ENCODE measurements at places on chromosomes 3 and 15.
A peak's percentile ranks its signal among the peaks of the same experiment; 100 is the strongest.

DNA sequence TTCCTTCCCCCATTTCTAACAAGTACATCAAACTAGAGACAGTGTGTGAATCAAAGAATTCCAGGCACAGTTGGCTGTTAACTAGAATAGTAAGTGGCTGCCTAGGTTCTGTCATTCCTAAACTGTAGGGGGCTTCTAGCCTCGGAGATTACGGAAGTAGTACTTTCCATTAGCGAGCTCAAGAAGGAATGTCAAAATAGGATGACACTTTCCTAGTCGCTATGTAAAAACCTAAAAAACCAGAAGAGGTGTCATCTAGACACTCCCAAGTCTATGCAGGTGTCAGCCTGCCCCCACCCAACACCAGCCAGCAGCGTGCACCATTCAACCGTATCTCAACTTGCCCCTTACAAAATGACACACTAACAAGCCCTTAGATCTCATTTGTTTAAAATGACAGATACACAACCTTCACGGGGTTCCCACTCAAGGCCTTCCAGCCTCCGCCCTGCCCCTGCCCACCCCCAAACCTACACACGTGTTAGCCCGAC lies 874 bp downstream of the INO80 start:
- DNase-seq, result no peak

DNA sequence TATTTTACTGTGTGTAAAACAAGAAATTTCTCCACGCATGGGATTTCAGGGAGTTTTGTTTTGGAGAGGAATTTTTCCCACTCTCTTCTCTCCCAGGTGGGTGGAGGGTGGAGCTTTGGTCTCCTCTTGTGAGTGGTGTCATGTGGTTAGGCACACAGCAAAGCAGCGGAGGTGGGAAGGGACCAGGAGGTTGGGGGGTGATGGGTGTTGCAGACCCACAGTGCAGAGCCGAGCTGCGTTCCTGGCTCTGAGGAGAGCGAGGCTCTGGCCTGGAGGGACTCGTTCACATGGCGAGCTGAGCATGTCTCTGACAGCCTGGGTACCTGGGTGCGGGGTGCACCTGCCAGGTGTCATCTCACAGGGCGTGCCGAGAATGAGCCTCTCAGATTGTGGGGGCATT lies 87.8 kb downstream of the RYR3 start:
- no peak for DNase-seq

GRCh38 chr3:64578062-64578770 lies 109.6 kb downstream of the ADAMTS9 start:
- DNase-seq, result no peak

- DNase-seq, result no peak
These were observed 225.1 kb downstream of the EPHB1 start for GRCh38 chr3:135020181-135020580.

- DNase-seq, result no peak
These were observed 101.5 kb upstream of the CBLB start for GRCh38 chr3:105970283-105970682.

DNA sequence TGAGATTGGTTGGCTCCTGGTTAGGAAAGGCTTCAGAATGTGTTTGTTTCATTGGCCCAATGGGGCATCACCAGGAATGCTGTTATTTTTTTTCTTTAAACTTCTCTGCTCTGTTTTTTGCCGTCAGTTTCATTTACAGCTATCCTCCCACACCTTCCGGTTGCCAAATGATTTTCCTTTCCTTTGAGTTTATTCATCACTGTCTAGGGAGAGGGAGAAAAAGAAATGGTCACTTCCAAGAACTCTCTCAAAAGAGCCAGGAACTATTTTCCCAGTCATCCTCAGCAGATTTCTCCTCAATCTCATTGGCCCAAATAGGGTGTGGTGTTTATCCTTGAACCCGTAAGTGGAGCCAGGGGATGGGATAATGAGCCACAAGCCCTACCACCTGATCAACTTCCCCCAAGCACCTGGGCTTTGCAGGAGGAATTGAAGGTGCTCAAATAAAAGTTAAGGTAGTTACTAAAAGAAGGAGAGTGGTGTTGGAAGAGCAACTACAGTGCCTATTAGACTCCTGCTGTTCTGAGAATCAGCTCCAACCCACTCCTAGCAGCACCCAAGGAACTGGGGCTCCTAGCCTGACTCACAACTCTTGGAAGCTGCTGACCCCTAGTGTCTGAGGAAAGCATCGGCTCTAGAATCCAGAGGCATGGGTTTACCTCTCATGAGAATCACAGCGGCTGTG lies 183.8 kb upstream of the IL12A start:
- no peak for DNase-seq

DNA sequence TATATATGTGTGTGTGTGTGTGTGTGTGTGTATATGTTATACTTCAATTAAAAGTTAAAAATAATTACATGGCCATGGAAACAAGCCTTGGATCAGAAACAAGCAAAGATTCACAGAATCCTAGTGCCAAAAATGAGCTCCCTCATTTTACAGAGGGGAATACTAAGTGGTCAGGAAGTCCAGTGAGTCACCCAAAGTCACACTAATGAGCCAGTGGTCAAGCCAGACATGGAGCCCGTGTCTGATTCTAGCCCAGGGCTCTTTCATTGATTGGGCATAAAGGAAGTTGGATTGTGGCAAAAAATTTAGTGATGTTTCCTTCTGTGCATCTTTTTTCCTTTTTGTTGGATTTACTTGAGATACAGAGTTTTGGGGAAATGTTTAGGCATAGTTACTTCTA lies 152.5 kb upstream of the NPHP3 start:
- DNase-seq, result no peak

- no peak for DNase-seq
These were observed 66.2 kb upstream of the TTBK2 start for GRCh38 chr15:42986693-42987342.

- DNase-seq, result no peak
These were observed 18.9 kb downstream of the VGLL4 start for GRCh38 chr3:11624704-11625375.

DNA sequence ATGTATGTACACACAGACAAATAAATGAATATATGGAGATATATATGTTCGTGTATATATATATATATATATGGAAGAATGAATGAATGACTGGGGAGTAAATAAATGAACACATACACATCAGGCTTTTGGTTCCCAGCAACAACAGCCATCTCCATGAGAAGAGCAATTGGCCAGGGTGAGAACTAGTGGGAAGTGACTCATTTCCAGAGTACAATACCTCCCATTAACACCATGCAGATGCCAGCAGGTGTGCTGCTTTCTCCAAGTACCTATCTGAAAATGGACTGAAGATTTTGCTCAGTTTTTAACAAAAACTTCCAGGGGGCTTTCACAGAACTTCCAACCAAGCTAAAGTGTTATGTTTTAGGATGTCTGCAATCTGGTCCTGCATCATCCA lies 179.8 kb upstream of the SLC2A2 start:
- no peak for DNase-seq

GRCh38 chr15:100897221-100898151 lies 17.9 kb downstream of the ALDH1A3 start:
- no peak for DNase-seq

DNA sequence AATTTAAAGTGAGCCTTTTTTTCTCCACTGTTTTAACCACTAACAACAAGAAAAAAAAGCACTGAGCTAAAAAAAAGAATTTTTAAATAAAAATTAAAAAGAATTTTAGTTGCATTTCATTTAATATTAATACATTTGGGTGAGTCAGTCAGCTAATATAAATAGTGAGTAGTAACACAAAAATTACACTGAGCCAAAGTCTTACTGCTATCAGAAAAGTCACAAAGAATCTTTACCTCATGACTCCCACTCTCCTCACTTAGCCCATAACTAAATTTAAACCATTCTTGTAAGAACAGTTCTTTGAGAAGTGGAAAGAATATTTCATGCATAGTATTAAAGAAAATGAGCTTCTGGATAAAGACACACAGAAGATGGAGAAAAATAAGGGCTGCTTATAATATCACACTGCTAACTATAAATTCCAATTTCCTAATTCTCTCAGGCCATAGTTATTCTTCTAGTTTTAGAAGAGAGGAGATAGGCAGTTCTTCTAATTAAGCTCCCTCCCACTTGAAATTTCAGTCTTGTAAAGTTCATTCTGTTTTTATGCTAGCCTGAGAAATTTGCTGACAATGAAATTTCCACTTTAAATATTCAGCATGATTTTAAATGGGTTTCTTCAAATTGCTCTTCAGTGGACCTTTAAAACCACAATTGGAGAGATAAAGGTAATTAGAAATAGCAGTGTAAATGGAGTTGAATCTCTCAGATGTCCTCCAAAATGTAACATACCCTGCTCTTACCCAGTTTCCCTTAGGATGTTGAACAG lies 17.6 kb downstream of the SHQ1 start:
- no peak for DNase-seq

DNA sequence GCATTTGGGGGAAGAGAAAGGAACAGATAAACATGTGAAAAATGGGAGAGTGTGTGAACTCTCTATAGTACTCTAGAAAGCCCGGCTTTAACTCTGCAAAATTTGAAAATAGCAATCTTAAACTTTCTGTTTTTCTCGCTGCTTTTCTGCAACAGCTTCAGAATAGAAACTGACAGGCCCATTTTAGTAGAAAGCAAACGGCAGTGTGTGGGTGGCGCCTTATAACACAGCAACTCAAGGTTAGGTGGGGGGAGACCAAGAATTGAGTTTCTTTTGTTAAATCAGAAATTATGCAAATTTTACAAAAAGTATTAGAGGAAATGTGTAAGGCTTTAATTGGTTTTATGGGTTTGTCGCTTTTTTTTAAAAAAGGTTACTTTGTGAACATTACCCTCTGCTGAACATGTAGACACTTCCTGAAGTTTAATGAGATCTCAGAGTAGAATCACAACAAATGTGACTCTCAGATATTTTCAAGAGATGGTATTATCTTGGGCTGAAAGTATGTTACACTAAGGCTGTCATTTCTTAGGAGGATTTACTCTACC lies 107.0 kb downstream of the PTPRG start:
- no peak for DNase-seq

GRCh38 chr15:85642693-85643066 lies 152.0 kb downstream of the KLHL25 start:
- DNase-seq, result no peak

- DNase-seq, result no peak
These were observed 72.6 kb downstream of the NR2F2 start for GRCh38 chr15:96403071-96403470.

DNA sequence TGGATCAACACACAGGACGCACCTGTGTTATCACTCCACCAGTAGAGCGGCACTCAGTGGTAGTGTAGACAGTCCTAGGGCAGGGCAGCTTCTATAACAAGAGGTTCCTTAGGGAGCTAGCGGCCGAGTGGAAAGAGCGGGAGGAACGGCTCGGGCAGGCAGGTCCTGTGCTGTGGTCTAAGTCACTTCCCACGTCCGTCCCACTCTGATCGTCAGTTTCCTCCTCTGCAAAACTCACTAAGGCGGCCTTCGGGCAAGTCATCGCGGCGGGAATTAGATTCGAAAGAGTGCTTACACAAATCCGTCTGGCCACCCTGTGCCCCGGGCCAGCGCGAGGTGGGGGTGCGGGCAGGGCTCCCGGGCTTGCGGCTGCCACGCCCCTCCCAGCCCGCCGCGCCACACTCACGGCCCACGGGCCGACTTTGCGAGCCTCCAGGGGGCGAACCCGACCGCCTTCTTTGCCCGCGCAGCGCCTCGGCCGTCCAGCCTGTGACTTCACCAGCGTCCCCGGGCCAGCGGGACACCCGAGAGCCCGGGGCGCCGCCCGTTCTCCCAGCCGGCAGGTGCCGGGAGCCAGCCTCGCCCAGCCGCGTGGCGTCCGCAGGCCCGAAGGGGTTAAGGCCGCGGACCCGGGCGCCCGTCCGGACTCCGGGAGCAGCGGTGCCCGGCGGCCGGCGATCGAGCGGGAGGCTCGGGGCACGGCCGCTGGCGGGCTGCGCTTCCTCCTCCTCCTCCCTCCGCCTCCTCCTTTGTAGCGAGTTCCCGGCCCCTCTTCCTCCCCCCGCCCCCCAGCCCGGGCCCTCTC lies 416 bp upstream of the CORO2B start:
- peak; percentile 37 for DNase-seq

- no peak for DNase-seq
These were observed 201.2 kb downstream of the FAM43A start for GRCh38 chr3:194886836-194887235.

- DNase-seq, result no peak
These were observed 123.9 kb upstream of the AGBL1 start for GRCh38 chr15:85955501-85956391.

GRCh38 chr15:25385986-25386385 lies 52.8 kb downstream of the UBE3A start:
- DNase-seq, result no peak

DNA sequence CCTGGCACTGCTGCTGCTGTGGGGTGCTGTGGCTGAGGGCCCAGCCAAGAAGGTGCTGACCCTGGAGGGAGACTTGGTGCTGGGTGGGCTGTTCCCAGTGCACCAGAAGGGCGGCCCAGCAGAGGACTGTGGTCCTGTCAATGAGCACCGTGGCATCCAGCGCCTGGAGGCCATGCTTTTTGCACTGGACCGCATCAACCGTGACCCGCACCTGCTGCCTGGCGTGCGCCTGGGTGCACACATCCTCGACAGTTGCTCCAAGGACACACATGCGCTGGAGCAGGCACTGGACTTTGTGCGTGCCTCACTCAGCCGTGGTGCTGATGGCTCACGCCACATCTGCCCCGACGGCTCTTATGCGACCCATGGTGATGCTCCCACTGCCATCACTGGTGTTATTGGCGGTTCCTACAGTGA lies 2.1 kb downstream of the GRM2 start:
- peak; percentile 14 for DNase-seq

DNA sequence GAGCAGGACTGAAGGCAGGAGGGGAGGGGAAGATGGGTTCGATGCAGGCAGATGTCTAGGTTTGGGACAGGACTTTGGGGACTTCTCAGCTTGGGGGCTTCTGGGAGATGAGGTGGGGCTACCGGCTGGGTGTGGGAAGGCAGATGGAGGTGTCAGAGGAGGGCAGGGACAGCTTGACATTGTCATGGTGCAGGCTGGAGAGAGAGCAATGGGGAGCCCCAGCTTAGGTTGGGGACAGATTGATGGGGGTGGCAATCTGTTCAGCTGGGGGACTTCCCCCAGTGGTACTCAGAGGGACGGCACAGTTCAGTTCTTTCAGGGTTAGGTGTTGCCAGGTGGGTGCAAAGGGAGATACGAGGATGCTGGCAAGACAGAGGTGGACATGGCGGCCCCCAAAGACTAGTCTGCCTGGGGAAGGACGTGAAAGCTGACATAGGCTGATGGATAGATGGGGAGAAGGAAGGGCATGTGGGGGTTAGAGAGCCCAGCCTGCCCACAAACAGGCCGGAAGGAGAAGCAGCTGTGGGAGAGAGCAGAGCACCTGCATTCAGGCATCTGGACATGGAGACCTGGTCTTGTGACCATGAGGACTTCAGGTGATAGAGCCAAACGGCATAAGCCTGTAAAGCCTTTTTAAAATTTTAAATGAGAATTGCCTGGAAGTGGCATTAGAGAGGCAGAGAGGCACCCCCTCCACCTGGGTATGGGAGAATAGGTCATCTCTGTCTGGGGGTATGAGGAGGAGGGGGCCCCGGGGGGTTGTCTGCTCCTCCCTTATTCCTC lies 21.1 kb downstream of the ACAA1 start:
- DNase-seq, result no peak

- no peak for DNase-seq
These were observed 17.8 kb upstream of the CMTM7 start for GRCh38 chr3:32373844-32374243.
